ENCODE measurements at places on chromosomes 3 and 15.

- no peak for DNase-seq
Measured at GRCh38 chr3:150215616-150216015, 192.5 kb upstream of the TSC22D2 start.

DNA sequence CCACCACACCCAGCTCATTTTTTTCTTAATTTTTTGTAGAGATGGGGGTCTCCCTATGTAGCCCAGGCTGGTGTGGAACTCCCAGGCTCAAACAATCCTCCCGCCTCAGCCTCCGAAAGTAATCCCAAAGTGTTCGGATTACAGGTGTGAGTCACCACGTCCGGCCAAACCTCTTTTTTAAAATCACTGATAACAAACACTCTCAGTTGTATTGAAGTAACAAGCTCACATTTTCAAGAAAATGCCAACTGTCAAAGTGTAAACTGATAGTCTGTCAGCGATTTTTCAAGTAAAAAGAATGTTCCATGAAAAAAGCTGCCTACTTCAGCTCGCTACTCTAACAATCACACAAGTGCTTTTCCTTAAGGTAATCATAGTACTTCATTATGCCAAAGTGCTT is 33.4 kb downstream of the UBXN7 start:
- no peak for DNase-seq

DNA sequence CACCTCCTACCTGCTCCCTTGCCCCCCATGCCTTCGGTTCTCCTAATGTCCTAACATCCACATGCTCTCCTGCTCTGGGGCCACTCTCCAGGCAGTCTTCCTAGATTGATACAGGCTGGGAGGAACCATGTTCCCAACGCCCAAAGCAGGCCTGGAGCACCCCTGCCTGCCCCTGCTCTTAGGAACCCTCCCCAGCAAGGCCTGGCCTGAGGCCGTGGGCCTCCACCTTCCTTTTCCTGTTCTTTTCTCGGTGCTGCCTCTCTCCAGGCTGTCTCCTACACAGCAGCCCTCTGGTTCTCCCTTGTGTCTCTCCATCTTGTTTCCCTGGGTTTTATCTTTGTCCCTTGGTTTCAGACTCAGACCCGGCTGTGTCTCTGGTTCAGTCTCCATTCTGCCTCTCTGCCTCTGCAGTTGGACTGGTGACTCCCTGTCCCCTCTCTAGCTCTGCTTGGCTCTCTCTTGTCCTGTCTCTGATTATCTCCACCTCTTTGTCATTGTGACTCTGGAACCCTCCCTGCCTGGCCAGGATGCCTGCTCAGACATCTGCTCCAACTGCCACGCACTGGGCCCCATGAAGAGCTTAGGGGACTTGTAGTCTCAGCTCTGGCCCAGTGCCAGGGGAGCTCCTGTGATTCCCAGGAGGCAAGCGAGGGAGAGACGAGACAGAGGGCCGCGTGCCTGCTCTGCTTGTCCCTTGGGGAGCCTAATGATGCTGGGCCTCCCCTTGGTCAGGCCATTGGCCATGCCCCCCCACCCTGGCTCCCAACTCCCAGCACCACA is 26.0 kb upstream of the RPL29 start:
- DNase-seq: no peak

- no peak for DNase-seq
Measured at GRCh38 chr3:170410428-170411029, 8.1 kb upstream of the CLDN11 start.

GRCh38 chr3:137766041-137766875 is 2.1 kb downstream of the SOX14 start:
- peak; percentile 3 for DNase-seq

GRCh38 chr3:161508852-161509477 is 12.4 kb downstream of the OTOL1 start:
- DNase-seq: no peak

DNA sequence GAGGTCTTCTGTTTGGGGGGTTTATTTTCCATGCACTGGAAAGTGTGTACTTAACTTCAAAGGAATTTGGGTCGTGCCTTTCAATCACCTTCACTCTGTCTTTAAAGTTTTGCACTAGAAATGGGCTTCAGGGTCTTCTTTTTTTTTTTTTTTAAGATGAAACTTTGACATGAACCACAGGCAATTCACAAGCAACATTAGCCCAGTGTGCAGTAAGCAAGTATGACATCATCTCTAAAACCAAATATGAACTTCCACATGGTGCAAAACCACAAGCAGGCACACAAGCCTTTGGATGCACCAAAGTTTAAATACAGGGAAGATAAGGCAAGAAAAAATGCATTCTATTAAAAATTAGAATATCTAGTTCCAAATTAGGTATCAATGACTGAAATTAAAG is 381.9 kb downstream of the ERC2 start:
- no peak for DNase-seq

GRCh38 chr3:9072667-9073009 is 109.4 kb upstream of the RAD18 start:
- DNase-seq: no peak

GRCh38 chr3:139388821-139389551 is 461 bp downstream of the COPB2 start:
- DNase-seq: no peak

Measured in neural crest cell (in vitro differentiated cells).